ENCODE measurements at places on chromosomes 12 and 14.

- DNase-seq = no peak
Measured at GRCh38 chr14:100587086-100587762, at the start of gene BEGAIN. Gene BEGAIN, minus strand, starts transcription at chr14:100587417. Its CDS starts 127 bp downstream, at chr14:100587290.

DNA sequence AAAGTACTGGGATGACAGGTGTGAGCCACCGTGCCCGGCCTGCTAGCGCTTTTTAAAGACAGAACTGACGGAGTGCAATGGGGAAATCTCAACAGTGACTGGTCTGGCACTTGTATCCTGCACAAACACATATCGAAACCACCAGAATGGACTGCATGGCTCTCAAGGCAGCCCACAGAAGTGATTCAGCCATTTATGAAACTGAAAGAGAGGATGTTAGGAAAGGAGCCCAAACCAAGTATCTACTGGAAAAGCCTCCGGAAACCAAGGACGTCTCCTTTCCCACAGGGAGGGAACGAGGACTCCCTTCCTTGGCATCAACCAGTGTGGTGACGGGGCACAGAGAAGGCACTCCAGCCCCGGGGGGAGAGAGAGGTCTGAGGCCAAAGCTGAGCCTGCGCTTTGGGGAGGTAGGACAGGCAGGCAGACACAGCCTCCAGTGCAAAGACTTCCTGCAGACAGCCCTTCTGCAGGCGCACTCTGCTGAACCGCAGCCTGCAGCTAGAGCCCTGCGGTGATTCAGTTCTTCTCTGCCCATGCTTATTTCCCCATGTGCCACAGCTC is 16.5 kb downstream of the SLC15A4 start:
- DNase-seq = no peak

DNA sequence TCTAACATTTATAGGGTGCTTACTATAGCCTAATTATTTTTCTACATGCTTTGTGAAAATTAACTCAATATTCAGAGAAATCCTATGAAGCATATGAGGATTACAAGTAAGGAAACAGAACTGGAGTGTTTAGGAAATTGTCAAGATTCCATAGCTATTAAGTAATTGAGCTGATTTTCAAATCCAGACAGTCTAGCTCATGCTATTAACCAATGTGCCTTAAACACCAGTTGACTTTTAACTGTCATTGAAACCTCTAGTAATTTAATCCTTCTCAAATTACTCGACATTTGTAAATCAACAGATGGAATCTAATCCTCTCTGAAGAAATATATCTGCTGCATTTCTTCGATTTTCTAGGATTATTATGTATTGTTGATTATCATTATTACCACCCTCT is 488.9 kb downstream of the MDGA2 start:
- DNase-seq = no peak

- no peak for DNase-seq
Measured at GRCh38 chr14:50775357-50775756, 55.6 kb downstream of the NIN start.

GRCh38 chr14:106507354-106507753 is 981.0 kb downstream of the TMEM121 start:
- no peak for DNase-seq

GRCh38 chr12:24596768-24597388 is 352.0 kb downstream of the BCAT1 start:
- no peak for DNase-seq

GRCh38 chr12:19894803-19895202 is 455.5 kb downstream of the AEBP2 start:
- no peak for DNase-seq

All from stimulated activated CD8-positive, alpha-beta memory T cell treated with anti-CD3 and anti-CD28 coated beads, Interleukin-4, amount 100 ng/mL, for 4 hours (primary cell).